Progenitor cell of endocrine pancreas (in vitro differentiated cells): ENCODE measurements at places on chromosomes 16 and 17.
A peak's percentile ranks its signal among the peaks of the same experiment; 100 is the strongest.

DNA sequence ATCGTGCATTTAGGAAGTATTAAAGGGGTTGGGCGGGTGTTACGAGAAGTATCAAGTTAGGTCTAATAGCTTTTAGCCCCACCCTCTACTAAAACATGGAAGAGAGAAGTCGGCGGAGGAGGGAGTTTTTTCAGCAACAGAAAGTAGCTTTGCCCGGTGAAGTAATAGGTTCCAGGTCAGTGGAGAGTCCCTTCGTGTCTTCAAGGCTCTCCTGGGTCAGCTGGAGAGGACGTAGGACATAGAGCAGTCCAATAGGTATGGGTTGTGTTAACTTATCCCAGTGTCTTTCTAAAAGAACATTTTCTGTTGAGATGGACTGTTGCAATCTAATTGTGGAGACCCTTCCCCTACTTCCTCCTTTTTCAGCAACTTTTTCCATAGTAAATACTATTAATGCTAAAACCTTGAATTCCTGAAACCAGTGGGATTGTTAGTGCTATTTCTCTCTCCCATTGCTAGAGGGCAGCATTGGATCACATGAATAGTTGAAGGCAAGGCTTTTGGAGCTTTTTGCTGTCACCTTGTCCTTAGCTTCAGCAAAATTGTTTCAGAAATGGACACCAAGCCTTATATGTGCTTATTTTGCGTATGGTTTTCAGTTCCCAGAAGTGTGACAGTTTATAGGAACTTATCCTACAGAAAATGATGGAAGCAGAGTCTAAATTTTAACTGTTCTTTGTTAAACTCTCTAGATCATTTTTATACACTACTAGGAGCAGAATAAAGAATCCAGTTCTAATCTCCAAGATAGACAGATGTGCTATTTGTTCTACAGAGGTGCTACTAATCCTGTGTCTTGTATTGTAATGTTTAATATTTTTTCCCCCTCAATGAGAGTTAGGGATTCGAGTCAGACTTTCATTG is 38.4 kb downstream of the UTP18 start:
- DNase-seq = no peak

GRCh38 chr16:83925095-83925905 is 26.4 kb downstream of the MLYCD start:
- no peak for DNase-seq

GRCh38 chr16:8614435-8615029 is 7.0 kb upstream of the METTL22 start:
- no peak for DNase-seq

DNA sequence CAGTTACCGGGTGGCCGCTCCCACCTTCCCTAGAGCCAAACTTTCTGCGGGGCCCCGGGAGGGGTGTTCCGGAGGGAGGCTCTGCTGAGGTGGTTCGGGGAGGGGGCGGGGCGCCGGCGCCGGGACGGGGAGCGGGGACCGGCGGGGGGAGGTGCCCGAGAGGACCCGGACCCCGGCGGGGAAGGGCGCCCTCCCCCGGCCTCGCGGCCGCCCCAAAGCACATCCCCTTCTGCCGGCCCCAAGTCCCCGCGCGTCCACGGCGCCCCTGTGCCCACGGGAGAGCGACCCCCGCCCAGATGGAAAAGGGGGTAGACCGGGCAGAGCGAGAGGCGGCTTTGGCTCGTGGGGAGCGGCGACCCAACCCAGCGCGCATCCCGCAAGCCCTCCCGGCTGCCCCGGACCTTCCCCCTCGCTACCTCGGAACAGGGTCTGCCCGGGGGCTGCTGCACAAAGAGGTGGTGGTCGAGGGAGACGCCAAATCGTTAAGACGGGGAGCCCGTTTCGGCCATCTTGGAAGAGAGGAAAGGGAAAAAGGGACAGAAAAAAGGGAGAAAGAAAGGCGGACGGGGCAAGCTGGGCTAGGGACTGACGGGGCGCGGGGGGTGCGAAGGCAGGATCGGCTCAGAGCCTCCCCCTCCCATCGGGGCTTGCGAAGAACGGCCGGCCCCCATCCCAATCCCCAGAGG is 530 bp downstream of the PCGF2 start:
- peak; percentile 32 for DNase-seq

DNA sequence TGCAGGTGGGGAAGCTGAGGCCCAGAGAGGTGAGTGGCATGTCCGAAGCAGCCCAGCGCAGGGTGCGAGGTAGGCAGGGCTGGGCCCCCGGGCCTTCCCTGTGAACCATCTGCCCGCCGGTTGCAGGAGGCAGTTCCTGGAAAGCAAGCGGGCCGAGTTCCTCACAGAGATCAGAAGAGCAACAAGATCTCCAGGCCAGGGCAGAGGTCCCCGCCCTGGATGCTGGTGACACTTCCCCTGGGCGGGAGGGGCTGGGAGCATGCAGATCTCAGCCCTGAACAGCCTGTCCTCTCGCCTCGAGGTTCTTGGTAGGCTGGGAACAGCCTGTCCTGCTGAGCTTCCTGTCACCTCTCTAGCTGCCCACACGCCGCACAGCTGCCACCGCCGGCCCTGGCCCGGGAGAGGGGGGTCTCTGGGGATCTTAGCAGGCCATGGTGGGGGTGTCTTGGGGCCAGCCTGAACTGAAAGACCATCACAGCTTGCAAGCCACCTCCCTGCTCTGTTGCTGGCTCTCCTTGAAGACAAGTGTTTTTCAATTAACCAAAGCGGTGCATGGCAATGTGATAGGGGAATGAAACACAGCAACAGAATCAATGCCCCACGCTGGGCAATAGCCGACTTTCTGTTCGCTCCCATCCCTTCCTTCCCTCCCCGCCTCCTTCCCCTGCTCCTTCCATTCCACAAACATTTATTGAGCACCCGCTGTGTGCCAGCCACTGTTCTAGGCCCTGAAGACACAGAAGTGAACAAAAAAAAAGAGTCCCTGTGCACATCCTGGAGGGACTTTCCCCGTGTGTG is 31.7 kb downstream of the SOCS1 start:
- no peak for DNase-seq

DNA sequence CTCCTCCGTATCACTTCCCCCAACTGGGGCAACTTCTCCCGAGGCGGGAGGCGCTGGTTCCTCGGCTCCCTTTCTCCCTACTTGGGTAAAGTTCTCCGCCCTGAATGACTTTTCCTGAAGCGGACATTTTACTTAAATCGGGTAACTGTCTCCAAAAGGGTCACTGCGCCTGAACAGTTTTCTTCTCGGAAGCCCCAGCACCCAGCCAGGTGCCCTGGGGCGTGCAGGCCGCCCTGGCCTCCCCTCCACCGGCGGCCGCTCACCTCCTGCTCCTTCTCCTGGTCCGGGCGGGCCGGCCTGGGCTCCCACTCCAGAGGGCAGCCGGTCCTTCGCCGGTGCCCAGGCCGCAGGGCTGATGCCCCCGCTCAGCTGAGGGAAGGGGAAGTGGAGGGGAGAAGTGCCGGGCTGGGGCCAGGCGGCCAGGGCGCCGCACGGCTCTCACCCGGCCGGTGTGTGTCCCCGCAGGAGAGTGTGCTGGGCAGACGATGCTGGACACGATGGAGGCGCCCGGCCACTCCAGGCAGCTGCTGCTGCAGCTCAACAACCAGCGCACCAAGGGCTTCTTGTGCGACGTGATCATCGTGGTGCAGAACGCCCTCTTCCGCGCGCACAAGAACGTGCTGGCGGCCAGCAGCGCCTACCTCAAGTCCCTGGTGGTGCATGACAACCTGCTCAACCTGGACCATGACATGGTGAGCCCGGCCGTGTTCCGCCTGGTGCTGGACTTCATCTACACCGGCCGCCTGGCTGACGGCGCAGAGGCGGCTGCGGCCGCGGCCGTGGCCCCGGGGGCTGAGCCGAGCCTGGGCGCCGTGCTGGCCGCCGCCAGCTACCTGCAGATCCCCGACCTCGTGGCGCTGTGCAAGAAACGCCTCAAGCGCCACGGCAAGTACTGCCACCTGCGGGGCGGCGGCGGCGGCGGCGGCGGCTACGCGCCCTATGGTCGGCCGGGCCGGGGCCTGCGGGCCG is 1.6 kb downstream of the HIC1 start:
- DNase-seq = peak; percentile 44

DNA sequence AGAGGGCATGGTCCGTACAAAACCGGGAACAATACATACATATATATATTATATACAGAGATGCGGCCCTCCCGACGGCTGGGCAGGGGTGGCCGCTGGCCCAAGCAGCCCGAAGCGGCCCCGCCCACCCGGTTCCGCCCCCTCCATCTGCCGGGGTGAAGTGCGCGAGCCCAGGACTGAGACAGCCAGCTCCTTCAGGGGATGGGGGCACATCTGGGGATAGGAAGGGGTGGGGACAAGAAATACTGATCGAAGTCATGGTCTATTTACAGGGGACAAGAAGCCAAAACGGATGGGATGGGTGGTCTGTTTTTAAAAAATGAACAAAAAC is 3.8 kb upstream of the SAMD14 start:
- DNase-seq = no peak

GRCh38 chr17:44940768-44941167 is 6.8 kb downstream of the KIF18B start:
- no peak for DNase-seq

- no peak for DNase-seq
These were observed 16.3 kb downstream of the LIG3 start for GRCh38 chr17:34996422-34997285.

DNA sequence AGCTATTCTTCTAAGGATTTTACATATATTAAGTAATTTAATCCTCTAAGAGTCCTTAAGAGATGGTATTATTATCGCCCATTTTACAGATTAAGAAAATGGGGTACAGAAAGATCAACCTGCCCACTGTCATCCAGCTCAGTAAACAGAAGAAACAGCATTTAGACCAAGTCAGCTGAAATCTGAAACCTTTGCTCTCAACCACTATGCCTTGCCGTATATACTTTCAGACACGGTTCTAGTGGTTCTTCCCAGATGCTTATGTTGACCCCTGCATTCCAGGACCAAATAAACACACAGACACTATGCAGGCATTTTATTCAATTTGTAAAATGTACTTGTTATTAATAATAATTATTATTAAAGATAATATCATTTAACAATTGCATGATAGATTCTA is 854.8 kb downstream of the KCNJ2 start:
- DNase-seq = no peak

DNA sequence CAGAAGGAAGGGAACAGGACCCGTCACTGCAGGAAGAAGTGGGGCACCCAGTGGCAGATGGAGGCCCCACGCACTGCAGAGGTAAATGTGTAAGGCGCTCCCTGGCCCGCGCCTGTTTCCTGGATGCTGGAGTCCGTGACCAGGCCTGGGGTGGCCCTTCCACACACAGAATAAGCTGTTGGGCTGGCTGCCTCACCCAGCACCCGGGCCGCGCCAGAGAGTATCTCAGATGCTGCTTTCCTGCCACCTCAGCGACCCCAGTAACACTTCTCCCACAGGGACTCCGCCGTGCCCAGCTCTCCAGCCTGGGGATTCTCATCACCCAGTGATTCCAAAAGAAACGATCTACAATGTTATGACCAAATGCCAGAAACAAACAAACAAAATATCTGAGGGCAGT is 1993.1 kb downstream of the TP53TG3F start:
- no peak for DNase-seq

DNA sequence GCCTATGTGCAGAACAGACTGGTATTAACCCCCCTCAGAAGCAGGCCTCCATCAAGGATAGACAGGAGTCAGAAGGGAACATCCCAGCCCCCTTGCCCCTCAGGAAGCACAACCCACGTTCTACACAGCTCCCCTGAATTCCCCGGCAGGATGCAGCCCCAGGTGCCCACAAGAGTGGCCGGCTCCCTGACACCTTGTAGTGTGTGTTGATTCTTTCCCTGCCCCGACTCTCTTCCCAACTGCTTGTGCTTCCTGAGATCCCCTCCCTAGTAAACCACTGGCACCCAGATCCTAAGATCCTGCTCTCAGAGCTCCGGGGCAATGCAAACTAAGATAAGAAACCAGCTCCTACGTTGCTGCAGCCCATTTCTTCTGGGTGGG is 34.8 kb upstream of the LITAF start:
- no peak for DNase-seq

DNA sequence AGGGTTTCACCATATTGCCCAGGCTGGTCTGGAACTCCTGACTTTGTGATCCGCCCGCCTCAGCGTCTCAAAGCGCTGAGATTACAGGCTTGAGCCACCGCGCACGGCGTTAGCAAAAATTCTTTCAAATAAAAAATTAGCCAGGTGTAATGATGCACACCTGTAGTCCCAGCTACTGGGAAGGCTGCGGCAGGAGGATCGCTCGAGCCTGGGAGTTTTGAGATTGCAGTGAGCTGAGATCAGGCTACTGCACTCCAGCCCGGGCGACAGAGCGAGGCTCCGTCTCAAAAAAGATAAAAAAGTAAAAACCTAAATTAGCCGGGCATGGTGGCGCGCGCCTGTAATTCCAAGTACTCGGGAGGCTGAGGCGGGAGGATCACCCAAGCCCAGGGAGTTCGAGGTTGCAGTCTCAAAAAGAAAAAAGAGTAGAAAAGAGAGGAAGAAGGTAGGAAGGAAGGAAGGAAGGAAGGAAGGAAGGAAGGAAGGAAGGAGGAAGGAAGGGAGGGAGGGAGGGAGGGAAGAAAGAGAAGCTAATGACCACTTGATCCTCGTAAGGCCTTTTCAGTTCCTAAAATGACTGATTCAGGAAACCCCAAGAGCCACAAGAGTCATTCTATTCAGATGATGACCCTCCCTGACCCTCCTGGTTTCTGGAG is 59.2 kb downstream of the SRL start:
- DNase-seq = no peak

GRCh38 chr17:834136-834535 is 52.0 kb downstream of the MRM3 start:
- no peak for DNase-seq

- no peak for DNase-seq
These were observed 1047.2 kb downstream of the CDH11 start for GRCh38 chr16:64074706-64075105.

GRCh38 chr17:38897671-38898290 is 27.6 kb upstream of the LASP1NB start:
- no peak for DNase-seq

DNA sequence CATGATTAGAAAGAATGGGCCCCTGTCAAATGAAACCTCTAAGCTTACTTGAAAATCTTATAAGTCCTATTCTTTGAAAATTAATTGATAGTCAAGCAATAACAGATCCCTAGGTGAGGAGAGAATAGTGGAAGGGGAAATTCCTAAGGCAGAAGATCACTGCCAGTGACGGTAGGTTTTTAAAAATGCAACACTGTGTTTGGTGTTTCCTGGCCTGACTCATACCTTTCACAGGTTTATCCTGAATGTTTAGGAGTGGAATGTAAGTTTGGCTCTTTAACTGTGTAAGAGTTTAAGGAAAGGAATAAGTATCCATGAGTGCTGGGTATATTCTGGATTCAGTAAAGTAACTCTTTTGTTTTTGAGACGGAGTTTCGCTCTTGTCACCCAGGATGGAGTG is 23.8 kb downstream of the HAPSTR1 start:
- no peak for DNase-seq
